Suppressor macrophage (primary cell): ENCODE measurements at places on chromosomes 11 and 22.

DNA sequence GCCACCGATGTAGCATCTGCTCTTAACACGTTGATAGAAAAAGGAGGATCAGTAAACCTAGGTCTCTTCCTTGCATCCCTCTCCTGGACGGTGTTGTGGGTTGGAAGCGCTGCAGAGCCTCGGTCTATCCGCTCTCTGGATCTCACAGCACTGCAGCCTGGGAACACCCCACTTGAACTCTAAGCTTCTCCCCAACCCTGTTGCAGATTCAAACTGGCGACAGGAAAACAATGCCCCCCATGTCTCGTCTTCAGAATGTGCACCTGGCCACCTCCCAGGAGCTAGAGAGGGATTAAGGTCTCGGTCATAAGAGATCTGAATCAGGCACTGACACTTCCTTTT, 454 bp downstream of the TMEM218 start:
- no peak for DNase-seq

- no peak for DNase-seq
Observed at GRCh38 chr11:285894-286220, 3.1 kb upstream of the PGGHG start.

GRCh38 chr11:114398303-114398920, 1.9 kb downstream of the C11orf71 start:
- no peak for DNase-seq

- no peak for DNase-seq
Observed at GRCh38 chr11:71964641-71965040, 34.1 kb upstream of the IL18BP start.

DNA sequence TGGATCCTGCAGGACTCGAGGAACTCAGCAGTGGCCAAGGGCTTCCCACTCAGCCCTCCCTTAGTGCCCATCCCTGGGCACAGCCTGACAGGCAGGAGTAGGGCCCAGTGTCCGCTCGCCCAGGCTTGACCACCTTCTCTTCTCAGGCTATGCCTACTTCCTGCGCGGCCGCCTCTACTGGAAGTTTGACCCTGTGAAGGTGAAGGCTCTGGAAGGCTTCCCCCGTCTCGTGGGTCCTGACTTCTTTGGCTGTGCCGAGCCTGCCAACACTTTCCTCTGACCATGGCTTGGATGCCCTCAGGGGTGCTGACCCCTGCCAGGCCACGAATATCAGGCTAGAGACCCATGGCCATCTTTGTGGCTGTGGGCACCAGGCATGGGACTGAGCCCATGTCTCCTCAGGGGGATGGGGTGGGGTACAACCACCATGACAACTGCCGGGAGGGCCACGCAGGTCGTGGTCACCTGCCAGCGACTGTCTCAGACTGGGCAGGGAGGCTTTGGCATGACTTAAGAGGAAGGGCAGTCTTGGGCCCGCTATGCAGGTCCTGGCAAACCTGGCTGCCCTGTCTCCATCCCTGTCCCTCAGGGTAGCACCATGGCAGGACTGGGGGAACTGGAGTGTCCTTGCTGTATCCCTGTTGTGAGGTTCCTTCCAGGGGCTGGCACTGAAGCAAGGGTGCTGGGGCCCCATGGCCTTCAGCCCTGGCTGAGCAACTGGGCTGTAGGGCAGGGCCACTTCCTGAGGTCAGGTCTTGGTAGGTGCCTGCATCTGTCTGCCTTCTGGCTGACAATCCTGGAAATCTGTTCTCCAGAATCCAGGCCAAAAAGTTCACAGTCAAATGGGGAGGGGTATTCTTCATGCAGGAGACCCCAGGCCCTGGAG, 3.3 kb upstream of the SMARCB1 start:
- DNase-seq = no peak

DNA sequence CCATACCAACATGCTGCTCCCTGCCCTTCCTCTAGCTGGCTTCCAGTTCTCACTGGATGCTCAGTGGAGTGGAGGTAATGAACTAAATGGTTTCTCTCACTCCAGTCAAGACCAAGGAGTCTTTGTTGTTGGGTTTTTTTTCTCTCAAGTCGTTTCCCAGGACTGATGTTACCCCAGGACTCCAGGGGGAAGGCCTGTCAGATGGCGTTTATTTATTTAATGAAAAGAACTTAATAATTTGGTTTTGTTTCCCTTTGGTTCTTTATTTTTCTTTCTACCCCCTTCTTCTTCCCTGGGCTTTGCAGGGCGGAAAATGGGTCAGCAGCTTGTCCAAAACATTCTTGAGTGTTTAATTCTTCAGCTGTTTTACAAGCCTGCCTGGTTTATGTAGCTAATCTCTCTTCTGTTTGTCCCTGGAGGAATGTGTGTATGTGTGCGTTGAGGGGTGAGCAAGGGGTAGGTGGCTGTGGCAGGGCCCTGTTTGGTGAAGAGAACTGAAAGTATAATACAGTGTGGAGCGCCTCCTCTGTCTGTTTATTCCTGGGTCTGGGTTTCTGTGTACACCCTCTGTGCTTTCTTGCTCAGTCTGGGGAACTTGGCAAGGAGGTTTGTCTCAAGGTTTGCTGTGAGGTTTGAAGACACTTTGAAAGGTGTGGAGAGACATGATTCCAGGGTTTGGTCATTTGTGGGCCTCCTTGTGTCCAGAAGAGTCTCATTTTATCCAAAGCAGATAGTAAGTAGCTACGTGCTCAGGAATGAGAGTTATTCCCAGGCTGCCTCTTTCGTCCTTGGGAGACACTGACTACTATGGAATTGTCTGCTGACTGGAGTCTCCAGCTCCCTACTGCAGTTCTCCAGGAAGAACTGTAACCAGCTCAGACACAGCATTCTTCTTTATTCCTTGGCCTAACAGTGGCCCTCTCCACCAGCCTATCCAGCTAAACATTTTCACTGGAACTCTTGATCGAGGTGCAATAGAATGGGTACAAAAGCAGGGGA, 175.5 kb downstream of the ADAMTS15 start:
- no peak for DNase-seq

DNA sequence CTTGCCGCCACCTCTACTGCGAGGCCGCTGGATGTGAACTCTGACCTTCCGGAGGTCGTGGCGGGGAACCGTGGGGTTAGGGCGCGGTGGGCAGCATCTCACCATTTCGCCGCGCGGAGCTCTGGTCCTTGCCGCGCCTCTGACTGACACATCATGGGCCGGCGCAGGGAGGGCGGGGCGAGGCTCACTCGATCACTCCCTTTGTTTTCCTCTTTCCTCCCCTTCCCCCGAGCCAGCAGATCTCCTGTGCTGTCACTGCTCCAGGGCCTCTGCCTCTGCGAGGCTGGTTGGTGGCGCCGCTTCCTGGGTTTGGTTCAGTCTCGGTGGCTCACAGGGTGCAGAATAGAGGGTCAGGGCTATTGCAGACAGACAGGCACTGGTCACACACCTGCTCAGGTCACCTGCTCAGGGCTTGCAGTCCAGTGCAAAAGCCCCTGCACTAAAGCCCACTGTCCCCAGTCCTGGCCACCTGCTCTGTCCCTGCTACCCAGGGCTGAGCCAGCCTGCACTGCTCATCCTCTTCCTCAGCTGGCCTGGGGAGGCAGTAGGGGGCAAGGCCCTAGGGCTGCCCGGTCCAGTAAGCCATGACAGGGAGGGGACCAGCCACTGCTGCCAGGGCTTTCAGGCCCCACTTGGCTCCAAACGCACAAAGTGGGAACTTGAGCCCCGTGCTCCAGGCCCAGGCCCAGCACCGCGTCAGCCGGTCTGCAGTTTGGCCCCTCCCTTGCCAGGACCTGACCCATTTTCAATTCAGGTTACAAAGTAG, 36.2 kb downstream of the PISD start:
- DNase-seq = no peak

GRCh38 chr22:25172153-25172552, 27.5 kb upstream of the CRYBB3 start:
- no peak for DNase-seq

- DNase-seq = peak; percentile 88
Observed at GRCh38 chr11:72741429-72741833, 10.8 kb downstream of the ARAP1 start.

GRCh38 chr22:46312056-46312455, 15.4 kb downstream of the GTSE1 start:
- no peak for DNase-seq

DNA sequence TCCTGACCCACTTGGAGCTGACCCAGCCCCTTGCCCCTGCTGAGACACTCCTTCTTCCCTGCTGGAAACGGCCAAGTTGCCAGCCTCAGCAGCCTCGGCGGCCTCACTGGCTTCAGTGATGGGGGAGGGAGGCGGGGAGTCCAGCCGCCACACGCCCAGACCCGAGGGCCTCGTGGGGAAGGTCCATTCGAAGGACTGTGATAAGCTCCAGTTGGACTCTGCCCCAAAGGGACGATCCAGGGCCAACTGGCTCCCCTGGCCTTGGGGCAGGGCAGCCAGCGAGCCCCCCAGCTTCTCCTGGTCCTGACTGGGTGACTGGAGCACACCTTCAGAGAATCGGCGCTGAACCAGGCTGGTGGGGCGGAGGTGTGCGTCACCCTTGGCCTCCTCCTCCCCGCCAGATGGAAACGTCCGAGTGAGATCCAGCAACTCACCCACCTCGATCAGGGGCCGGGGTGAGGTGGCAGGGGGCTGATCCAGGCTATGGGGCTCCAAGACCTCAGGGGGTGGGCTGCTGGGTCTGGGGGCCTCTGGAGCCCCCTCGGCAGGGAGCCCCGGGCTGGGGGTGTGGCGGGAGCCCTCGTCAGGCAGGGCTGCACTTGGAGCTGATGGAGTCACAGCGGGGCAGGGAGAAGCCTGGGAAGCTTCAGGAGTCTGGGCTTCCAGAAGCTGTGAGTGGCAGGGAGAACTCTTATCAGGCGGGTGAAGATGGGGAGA, 11.5 kb downstream of the TNKS1BP1 start:
- no peak for DNase-seq

GRCh38 chr11:10699072-10699471, 5.5 kb upstream of the IRAG1 start:
- no peak for DNase-seq

- no peak for DNase-seq
Observed at GRCh38 chr22:49724030-49724892, 103.4 kb downstream of the BRD1 start.

GRCh38 chr11:27757953-27758352, 57.7 kb upstream of the BDNF start:
- DNase-seq = no peak

- DNase-seq = peak; percentile 41
Observed at GRCh38 chr11:107916671-107917241, 11.5 kb upstream of the RAB39A start.

DNA sequence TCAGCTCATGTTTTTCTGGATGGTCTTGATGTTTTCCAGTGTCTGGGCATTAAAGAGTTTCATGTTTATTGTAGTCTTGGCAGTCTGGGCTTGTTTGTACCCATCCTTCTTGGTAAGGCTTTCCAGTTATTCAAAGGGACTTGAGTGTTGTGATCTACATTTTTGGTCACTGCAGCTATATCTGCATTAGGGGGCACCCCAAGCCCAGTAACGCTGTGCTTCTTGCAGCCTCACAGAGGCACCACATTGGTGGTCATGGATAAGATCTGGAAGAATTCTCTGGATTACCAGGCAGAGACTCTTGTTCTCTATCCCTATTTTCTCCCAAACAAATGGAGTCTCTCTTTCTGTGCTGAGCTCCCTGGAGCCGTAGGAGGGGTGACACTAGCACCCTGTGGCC, 451.5 kb upstream of the FAT3 start:
- no peak for DNase-seq

- no peak for DNase-seq
Observed at GRCh38 chr11:59545179-59546020, 34.1 kb downstream of the OR4D9 start.

DNA sequence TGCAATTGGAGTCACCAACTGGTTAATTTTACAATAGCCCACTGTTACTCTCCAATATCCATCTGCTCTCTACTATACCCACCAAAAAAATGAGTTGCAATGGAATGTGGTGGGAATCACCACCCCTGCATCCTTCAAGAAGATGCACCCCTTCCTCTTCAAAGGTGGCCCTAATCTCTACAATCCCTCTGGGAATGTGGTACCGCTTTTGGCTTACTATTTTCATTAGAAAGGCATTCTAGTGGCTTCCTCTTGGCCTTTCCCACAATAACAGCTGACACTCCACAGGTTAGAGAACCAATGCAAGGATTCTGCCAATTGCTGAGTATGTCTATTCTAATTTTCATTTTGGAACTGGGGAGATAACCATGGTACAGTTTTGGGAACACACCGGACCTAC, 33.2 kb upstream of the CWF19L2 start:
- no peak for DNase-seq

- no peak for DNase-seq
Observed at GRCh38 chr11:115092516-115092915, 411.7 kb downstream of the CADM1 start.

DNA sequence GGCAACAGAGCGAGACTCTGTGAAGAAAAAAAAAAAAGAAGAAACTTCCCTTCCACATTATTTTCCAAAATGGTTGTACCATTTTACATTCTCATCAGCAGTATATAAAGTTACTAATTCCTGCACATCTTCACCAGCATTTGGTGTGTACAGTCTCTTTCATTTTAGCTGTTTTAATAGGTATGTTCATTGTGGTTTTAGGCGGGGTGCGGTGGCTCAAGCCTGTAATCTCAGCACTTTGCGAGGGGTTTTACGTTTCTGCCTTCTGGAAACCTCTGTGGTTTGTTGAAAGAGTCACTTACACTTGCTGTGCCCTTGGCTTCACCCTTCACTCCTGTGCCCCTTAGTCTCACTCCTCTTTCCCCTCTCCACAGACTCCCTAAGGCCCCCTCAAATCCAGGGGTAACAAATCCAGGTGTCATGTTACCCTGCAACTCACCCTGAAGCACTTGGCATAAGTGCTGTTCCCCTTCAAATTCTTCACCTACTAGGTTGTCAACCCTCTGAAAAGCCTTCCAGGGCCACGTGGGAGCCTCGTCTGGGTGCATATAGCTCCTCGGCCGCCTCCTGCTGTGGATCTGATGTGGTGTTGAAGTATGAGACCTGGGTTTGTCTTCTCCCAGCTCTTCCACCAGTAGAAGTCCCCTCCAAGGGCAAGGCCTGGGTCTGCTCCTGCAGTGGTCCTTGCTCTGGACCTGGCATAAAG, 20.8 kb downstream of the TOB2 start:
- no peak for DNase-seq

DNA sequence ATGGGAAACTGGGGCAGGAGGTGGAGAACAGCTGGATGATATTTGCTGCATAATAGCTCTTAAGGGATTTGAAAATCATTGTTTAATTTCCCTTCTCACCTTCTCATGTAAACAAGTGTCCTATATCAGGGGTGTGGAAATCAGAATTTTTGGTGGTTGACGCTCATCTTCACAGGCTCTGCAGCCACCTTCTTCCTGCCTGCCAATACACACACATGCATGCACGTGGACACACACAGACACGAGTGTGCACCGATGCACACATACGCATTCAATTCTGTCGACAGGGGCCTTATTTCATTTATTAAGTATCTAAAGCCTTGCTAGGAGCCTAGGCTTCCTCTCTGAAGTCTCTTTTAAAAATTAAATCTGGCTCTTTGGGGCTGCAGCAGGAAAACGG, 349.4 kb upstream of the NCAM1 start:
- DNase-seq = no peak

DNA sequence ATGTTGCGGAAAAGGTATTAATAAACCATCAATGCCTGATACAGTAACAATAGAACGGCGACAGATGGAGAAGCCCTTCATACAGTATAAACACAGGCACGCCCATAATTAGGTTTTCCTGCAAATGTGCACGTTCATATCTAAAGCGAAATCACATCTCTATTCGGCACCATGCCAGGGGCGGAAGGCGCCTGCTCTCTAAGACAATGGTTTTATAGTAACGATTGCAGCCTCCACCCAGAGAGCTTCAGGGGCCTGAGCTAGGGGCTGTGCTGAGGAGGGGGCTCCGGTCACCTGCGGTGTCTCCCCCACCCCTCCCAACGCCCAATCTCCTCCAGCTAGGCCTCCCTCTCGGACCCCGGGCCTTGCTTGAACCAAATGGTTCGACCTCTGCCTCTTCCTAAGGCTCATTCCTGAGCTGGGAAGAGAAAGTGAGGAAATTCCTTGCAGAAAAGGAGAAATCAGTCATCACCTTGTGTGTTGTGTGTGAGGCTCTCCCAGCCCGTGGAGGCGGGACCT, 9.6 kb downstream of the KRTAP5-5 start:
- DNase-seq = no peak
